IPS DF 6.9 (cell line): ENCODE measurements at places on chromosomes 12 and 14.

GRCh38 chr14:50040401-50040775, 76.0 kb downstream of the VCPKMT start:
- no peak for DNase-seq

GRCh38 chr14:59310633-59311032, 122.2 kb downstream of the DAAM1 start:
- DNase-seq, result no peak

DNA sequence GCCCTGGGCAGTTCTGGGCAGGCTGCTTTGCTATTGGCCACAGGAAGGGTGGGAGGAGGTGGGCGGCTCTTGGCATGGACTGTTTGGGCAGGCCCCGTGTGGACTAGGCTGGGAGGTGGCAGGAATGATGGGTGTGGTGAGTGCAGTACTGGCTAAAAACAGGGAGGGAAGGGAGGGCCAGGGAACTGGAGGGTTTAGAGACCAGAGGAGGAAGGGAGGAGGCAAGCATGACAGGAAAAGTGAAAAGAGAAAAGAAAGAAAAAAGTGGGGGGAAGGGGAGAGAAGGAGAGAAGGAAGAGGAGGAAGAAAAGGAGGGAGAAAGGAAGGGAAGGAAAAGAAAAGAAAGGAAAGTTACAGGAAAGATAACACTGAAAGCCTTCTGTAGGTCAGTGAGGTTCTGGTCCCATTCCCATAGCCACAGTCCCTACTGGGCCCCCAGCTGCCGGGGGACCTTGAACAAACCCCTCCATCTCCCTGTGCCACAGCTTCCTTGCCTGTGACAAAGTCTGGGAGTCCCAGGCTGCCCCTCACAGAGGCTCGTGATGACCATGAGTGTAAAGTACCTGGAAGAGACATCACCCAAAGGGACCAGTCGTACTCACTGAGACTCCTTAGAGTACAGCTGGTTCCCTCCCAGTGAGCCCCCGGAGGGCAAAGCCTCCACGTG, 1.1 kb upstream of the C14orf132 start:
- no peak for DNase-seq

DNA sequence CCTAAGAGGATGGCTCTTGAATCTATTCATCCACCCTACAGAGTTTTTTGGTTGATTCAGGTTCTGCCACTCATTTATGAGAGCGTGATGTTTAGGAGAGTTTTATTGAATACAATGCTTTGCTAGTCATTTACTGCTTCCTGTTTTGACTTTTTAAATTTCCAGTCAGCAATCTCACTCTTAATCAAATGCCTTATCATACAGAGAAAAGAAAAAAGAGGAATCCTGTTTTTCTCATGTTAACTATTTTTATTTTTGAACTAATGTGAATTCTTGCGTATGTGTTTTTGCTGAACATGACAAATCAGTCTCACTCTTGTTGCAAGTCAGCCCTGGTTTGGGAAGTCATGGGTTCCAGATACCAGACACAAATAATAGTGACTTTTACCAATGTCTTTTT, 22.1 kb upstream of the LGMN start:
- no peak for DNase-seq

DNA sequence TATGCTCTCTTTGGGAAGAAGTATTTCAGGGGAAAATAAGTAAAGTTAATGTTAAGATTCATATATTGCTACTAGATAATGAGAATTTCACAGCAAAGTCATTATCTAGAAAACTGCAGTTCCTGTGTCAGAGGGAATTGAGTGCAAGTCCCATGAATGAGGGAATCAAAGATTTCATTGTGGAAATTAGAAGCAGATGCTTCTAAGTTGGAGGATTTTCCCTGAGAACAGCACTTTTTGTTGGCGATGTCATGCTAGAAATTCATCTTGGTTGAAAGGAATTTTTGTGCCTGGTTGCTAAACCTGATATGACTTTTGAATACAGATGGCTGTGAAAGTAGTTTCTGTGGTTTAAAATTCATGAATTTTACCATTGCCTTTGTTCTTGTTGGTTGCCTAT, 25.6 kb downstream of the FRMD6 start:
- no peak for DNase-seq

DNA sequence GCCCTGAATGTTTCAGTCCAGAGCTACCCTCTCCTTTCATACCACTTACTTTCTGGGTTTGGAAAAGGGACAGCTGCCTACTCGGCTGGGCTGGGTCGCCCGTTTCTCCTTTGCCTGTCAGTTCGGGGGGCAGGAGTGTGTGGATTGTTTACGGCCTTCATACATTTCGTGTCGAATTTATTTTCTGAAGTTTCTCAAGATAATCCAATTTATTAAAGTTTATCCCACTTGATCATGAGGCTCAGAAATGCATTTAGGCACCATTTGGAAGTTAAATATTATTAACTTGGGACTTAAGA, 608 bp downstream of the ZNF410 start:
- DNase-seq, result no peak

DNA sequence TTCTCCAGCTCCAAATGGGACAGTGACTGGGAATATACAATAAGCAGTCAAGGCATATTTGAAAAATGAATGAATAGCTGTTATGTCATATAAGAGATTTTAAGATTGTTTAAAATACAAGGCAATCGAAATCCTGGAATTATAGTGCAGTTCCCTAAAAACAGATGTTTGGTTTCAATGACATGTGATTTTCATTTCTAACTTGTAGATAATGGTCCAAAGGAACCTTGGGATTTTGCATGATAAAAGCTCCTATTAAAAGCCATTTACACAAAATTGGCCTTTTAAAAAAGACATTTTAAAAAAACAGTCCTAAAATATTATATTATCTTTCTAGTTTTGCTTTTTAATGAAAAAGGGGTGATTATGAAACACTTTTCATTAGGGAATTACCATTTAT, 905.1 kb downstream of the GALC start:
- no peak for DNase-seq

DNA sequence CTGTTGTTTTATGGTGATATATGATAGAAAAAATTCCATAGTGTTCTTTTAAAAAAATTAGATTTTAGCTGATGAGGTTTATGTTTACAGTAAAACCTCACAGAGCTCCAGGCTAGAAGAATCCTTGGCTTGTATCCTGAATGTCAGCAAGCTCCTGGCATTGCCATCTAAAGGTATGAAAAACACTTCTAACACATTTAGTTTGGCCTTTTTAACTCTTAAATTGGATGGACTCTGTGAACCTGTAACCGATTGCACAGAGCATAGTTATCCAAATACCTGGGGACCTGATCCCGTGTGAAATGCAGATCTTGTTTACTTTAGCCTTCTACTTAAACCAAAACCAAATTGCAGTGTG, 241.1 kb upstream of the DCN start:
- DNase-seq, result no peak

DNA sequence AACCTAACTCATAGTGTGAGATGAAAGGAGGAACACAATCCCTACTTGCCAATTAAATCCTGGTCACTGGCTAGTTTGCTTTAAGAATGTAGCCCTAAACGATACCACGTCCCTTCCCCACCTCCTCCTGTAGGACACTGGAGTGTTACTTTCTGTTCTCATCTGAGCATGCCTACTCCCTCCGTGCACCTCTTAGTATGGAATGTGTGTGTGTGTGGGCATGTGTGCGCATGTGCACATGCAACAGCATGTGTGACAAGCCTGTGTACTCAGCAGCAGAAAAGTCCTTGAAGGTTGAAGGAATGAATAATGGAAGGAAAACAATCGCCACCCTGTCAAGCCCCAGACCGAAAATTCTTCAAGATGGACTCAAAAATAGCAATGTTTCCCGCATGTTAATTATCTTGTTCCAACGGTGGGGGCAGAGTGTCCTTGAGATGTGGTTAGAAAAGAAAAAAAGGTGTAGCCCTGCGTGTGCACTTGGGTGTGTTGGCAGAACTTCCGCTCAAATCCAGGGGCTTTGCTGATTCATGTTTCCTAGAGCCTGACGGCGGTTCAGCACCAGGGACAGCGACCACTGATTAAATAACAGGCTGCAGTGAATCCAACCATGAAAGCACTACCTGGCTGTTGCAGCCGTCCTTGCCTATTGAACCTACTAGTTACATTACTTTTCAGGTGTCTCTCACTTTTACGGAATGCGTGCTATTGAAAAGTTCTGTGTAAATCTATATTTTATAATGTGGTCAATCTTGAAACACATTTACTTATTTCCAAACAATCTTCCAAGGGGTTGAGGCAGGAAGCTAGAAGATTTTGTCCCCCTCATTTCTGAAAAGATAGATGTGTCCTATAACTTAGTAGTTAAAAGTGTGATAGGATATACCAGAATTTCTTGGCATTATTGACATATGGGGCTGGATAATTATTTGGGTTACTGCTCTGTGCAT, 79.8 kb downstream of the SRRM4 start:
- peak; percentile 55 for DNase-seq

GRCh38 chr14:100748944-100749343, 22.3 kb downstream of the DLK1 start:
- no peak for DNase-seq

DNA sequence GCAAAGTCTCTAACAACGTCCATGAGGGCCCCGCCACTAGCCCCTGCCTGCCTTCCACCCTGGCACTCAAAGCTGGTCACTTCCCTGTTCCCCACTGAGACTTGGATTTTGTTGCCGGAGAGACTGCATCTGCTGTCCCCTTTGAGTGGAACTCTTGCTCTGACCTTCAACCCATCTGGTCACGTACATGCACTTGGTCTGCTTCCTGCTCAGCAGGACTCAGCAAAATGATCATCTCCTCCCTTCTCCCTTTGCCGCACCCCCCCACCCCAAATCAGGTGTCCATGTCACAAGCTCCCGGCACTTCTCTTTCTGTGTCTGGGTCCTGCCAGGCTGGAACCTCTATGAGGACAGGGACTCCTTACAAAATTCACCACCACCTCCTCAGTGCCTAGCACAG, 180.9 kb downstream of the CHST11 start:
- no peak for DNase-seq

- no peak for DNase-seq
These were observed 27.1 kb downstream of the CPNE8 start for GRCh38 chr12:38878333-38878705.

DNA sequence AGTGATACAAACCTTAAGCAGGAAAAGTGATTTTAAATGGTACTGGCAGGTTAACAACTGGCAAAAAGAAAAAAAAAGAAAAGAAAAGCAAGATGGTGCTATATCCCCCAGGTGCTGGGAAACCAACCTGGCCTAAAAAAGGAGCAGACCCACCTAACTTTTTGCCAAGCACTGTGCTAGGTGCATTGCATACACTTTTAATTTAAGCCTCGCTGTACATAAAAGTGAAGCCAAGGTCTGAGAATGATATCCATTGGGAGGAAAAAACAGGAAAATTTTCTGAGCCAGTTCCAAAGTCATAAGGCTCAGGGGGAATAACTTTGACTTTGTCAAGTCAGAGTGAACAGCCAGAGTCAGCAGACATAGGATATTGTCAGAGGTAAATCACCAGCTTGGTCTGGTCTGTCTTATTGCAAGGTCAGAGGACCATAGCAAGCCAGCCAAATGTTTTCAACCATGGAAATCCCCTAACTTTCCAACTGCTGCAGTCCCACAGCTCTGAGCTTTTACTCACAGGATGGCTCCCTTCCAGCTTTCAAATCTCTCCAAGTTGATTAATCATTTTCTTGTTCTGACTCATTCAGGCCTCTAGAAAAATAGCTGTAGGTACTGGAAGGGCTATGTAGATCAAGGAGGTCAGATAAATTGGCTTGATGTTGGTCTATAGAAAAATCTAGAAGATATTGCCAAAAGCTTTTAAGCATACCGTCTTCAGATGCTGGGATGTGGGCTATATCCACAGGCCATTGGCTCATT, 412.9 kb downstream of the RAD51B start:
- DNase-seq, result no peak

- peak; percentile 55 for DNase-seq
These were observed at the start of gene GALNT6 for GRCh38 chr12:51391283-51392123. TSS of gene GALNT6 (minus strand) at chr12:51391406. CDS start at chr12:51379781, 11,625 bp downstream.

DNA sequence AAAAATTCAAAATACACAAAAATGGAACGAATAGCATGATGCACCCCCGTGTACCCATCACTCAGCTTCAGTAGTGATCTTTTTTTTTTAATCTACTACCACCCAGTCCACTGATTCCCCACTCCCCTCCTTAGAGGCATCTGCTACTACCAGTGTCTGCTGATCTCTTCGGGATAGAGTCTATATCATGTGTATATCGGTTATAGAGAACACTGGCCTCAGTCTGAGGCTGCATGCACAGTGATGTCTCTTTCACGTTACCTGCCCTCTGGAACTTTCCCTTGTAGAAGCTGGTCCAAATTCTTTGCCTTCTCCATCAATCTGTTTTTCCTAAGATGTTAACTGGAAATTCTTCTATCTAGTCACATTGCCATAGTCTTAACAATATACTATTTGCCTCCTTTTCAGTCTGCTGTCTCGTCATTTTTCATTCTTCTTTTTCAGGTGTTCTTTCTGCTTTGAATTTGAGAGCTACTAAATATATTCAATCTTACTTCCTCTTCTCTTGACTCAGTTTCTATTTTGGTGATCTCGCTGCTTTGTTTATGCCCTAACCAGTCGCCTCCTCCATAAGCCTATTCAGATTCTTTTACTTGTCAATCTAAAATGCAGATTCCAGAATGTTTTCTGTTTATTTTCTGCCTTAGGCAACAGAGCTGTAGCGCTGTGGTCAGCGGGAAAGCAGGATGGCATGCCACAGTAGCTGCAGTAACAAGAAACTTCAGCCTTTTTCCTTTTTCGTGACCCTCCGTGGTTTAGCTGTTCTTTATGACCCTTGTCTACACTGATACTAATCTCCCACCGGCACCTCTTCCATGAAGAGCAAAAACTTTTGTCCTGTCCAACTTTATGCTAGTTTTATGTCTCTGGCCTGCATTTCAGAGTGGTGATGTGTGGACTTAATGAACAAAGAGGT, 67.0 kb downstream of the FBXW8 start:
- DNase-seq, result no peak

- DNase-seq, result no peak
These were observed 135.2 kb downstream of the DACT1 start for GRCh38 chr14:58772794-58773620.

DNA sequence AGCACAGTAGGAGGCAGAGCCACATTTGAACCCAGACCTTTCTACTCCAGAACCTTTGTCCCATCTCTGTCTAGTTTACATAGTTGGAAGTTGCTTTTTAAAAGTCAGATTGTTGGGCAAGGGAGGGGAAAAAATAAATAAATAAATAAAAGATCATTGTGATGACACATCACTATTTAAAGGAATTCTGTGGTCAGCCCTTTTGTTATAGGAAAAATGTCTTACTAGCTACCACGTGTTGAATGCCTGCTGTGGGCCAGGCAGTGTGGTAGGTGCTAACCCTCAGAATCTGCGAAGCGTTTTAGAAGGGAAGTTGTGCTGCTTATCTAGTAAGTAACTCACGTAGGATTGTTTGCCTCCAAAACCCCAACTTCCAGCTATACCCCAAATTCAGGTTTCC, 62.3 kb downstream of the BHLHE41 start:
- DNase-seq, result no peak

DNA sequence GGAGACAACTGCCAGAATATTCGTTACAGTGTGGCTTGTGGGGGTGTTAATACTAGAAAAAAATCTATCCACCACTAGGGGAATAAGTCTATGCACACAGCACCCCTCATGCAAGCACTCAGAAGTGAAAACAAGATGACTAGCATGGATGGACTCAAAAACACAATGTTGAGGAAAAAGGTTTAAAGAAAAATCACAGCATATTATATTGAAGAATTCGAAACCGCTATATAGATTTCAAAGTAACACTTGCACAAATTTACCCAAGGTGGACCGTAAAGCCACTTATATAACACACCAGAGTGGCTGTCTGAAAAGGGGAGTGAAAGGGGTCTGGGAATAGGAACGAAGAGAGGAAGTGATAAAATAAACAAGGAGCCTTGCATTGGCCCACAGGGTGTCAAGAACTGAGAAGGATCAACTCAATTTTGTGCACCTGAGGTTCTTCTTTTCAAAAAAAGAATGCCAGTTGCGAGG, 544 bp downstream of the ABCD4 start:
- DNase-seq, result no peak

GRCh38 chr12:58378028-58378427, 436.7 kb downstream of the ATP23 start:
- DNase-seq, result no peak
